ENCODE measurements at places on chromosomes 5 and 9. TPM values are rescaled to one million over a fixed set of nuclear protein-coding genes. Genes with fewer than 3 reads are reported as not detected.

DNA sequence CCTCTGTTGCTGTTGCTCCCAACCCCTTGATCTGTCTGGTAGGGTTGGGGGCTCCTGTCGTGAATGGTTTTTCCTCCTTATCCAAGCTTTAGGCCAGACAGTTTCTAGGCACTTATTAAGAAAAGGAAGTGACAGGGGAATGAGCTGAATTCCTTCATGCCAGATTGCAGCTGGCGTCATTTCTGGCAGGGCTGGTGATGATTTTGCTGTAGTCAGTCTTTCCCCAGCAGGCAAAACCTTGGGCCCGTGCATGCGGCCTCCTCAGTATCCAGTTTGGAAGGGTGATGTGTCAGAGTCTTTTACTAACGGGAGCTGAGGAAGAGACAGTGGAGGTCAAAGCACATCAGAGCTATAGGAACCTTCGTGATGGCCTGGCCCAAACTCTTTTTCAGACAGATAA lies 58.8 kb downstream of the COL27A1 start:
- no peak for DNase-seq

- DNase-seq: no peak
These were observed 1619.6 kb upstream of the WWC1 start for GRCh38 chr5:166671811-166672210.

DNA sequence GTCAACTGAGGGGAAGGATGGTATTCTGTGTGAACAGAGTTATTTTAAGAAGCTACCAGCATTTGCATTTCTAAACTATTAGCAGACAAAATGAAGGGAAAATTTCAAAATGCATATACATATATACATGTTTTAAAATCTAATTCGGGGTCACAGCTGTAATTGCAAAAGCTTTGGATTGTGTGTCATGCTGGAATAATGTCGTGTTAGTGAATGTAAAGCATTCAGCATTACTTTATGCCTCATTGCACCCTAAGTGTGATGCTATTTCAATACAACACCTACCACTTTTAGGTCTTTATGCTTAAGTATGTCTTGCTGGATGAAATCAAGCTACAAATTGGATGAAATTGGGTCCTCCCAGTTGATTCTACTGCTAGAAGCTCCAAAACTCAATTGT lies 687.6 kb upstream of the MEF2C start:
- DNase-seq: no peak

- no peak for DNase-seq
These were observed 631.8 kb downstream of the GABRG2 start for GRCh38 chr5:162699361-162699760.

DNA sequence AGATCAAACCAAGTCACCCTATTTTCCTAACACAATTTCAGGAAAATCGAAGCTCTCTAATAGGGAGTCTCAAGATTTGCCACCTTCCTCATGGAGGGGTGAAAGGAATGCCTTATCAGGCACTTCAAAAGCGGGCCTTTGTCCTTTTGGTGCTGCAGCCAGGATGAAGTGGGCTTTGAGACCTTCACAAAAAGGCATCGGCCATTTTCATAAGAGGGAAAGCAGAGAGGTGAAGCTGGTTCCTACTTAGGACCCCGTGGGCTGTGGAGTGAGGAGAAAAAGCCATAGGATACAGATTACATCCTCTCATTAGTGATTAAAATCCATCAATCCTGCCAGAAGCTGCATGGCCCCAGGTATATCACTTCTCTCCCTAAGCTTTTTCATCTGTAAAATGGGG lies 859 bp downstream of the CDKN2AIPNL start:
- DNase-seq: no peak

DNA sequence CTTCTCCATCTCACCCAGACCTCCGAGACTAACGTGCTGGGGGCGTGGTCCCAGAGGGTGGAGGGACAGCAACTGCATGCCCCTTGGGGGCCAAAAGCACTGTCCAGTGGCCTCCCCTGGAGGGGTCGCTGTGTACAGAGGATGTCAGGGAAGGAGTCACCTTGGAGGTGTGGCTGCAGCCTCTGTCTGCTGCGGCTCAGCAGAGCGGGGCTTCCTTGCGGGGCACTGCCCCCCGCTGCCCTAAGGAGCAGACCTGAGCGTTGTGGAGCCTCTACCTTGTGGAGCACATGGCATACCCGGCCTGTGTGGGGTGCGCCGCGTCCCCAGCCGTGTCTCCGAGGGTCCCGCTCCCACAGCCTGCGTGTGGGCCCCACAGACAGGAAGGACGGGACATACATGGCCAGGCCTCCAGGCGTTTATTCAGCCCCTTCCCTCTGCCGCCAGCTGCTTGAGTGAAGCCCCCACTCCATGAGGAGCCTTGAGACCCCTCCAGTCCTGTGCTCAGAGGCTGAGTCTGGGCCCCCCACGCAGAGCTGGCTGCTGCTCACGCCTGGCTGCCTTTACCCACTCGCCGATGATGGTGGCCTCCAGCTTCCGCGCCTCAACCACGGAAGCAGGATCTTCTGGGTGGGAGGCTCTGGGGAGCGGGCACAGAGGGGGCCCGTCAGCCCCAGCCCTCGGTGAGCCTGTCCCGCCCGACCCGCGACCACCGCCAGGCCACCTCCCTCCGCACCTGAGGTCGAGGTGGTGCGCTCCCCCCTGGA lies 4.2 kb downstream of the DPP7 start:
- no peak for DNase-seq

GRCh38 chr9:123162791-123163345 lies 105.5 kb downstream of the STRBP start:
- no peak for DNase-seq

GRCh38 chr9:92479346-92479745 lies 3.0 kb downstream of the ASPN start:
- DNase-seq: no peak

- DNase-seq: no peak
These were observed 53.4 kb downstream of the PTCH1 start for GRCh38 chr9:95463148-95464060.

- no peak for DNase-seq
These were observed 190.2 kb upstream of the ELL2 start for GRCh38 chr5:96151891-96152290.

- DNase-seq: no peak
These were observed 245.8 kb downstream of the MTRR start for GRCh38 chr5:8114597-8115266.

The NMUR2 gene
- 0.15 TPM for total RNA-seq

The IFNA21 gene
- not detected for total RNA-seq

The STPG3 gene
- not detected for total RNA-seq

The CCNJL gene
- total RNA-seq: 4.3 TPM

The LCN9 gene
- not detected for total RNA-seq

The HEMGN gene
- not detected for total RNA-seq

Data from ovary (tissue), 10 donors.